Cardiac fibroblast (primary cell): ENCODE measurements at places on chromosomes 16 and 17.
A peak's percentile ranks its signal among the peaks of the same experiment; 100 is the strongest.

GRCh38 chr17:54718286-54718685 is 182.4 kb upstream of the TOM1L1 start:
- no peak for DNase-seq

DNA sequence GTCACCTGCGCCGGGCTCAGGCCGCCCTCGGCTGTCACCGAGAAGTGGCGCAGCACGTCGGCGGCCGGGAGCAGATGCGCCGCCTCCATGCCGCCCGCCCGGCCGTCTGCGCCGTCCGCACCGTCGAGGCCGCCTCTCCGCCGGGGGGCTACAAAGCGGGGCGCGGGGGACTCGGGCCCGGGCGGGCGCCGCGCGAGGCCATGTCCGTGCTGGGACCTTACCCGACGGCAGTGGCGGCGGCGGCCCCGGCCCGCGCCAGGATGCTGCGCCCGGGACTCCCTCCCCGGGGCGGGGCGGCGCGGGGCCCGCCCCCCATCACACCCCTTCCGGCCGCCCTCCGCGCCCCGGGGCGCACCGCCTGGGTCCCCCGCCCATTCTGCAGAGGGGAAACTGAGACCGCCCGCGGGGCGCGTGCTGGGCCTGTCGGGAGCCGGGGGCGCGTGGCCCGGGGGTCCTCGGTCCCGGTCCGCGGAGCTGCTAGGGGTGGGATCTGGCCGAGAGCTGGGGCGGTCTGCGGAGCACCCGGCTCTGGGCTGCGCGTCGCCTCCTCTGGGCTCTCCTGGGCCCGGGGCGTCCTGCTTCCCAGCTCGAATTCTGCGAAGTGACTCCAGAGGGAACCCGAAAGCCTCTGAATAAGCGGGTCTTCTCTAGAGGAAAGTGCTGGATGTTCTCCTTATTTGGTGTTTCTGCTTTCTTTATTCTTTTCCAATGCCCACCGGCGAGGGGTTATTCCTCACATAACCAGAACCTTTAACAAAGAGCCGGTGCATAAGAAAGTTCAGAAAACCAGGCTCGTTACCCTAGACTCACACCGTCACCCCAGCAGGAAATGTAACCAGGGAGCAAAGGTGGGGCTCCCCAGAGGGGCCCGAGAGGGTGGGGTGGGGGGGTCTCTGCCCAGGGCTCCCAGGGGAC is at the start of gene ATP2A3:
Gene ATP2A3 (minus strand): TSS at position 235 of the 915 bp plus-strand sequence. CDS start 146 bp downstream, at position 89.
- no peak for DNase-seq

DNA sequence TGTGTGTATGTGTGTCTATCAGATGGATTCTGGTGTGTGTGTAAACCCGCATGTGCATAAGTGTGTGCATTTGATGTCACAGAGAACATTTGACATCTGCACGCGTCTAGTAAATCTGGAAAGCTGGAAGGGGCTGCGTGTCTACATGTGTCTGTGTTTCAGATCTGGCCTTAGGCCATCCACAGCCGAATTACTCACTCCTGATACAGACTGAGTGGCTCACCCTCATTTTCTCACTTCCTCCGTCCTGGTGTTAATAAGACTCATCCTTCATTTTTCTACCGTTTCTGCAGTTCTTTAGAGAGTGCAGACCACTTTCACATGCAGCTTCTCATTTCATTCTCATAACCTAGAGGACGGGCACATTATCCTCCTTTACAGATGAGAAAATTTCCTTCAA is 491.6 kb downstream of the CDH13 start:
- DNase-seq = peak; percentile 31

DNA sequence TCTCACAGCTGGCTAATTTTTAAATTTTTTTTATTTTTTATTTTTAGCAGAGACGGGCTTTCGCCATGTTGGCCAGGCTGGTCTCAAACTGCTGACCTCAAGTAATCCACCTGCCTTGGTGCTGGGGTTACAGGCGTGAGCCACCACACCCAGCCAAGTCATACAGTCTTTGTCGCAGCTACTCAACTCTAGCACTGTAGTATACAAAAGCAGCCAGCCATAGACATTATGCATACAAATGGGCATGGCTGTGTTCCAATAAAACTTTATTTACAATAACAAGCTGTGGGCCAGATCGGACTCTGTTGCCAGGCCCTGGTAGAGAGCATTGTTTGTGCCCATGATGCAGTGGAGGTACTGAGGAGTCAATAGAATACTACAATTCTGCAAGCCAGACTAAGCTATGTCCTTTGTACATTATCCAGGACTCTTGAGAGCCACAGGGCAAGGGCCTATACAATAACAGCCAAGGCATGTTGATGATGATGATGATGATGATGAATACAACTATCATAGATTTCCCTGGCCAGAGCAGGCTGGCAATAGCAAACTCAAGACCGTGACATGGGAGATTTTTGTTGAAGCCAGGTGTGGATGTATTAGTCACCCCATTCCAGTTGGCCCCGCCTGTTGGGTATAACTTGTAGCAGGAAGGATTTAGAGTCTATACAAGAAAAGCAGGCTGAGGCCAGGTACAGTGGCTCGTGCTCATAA is 101.8 kb downstream of the MYH11 start:
- DNase-seq = no peak

- no peak for DNase-seq
Measured at GRCh38 chr17:75514919-75515495, 330 bp downstream of the CASKIN2 start.

GRCh38 chr17:8847891-8848290 is 19.6 kb downstream of the PIK3R6 start:
- no peak for DNase-seq

- DNase-seq = no peak
Measured at GRCh38 chr17:75181608-75182318, 996 bp downstream of the SUMO2 start.

- no peak for DNase-seq
Measured at GRCh38 chr17:2712300-2713043, 908 bp upstream of the CLUH start.

GRCh38 chr16:2786061-2786825 is 1.1 kb downstream of the PRSS33 start:
- no peak for DNase-seq

DNA sequence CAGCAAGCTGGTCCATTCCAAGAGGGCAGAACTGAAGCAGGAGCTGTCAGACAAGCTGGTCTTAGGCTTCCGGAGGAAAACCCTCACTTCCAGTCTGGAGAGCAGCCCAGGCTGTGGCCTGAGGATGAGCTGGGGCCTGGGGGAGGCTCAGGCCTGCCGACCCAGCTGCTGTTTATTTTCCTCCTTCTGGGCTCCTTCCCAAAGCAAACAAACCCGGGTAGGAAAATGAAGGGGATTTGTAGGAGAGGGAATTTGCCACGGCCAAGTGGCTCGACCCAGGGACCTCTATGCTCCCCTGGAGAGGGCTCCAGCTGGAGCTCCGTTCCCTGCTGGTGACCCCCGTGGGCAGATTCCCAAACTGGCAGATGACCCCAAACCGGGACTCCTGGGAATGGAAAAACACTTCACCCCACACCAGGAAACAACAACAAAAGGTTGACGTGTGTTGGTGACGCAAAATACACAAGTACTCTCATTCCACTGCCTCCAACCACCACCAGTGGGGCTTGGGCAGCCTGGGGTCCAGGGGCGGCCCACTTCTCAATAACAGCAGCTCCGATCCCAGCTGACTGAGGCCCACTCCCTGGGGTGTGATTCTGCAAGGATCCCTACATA is 8.8 kb downstream of the JUP start:
- peak; percentile 95 for DNase-seq
